ENCODE measurements at places on chromosomes 7 and 10.
A peak's percentile ranks its signal among the peaks of the same experiment; 100 is the strongest.

- DNase-seq: peak; percentile 72
Measured at GRCh38 chr7:1669954-1670893, at the start of gene ELFN1. ELFN1 (plus strand) TSS chr7:1670277; CDS start chr7:1744597, 74,320 bp downstream.

- DNase-seq: no peak
Measured at GRCh38 chr10:58723966-58724365, 211.3 kb downstream of the BICC1 start.

- DNase-seq: no peak
Measured at GRCh38 chr7:77434570-77435275, 18.6 kb upstream of the GSAP start.

DNA sequence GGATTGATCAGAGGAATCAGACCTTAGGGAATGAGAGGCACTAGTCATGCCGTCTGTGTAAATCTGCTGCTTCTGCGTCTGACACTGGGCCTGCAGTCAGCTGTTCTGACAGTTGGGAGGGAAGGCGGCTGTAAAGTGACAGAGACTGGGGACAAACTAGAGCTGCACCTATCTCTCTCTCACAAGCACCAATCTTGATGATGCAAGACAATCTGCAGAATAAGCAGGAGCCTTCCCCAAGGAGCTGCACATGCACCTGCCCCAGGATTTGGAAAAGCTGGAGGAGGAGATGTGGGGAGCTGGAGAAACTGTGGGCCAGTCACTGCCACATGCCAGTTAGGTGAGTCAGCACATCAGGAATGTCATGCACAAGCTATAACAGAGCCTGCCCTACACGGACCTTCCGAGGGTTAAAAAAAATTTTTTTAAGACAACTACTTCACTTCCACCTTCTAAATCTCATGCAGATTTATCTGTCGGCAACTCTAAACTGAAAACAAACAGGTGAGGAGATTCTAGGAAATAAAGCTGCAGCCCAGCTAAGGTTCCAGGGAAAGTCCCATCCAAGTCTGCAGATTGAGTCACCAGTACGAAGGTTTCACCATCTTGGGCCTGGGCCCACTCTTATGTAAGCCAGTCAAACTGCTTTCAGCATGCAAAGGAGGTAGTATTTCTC is 39.2 kb downstream of the ENO4 start:
- no peak for DNase-seq

DNA sequence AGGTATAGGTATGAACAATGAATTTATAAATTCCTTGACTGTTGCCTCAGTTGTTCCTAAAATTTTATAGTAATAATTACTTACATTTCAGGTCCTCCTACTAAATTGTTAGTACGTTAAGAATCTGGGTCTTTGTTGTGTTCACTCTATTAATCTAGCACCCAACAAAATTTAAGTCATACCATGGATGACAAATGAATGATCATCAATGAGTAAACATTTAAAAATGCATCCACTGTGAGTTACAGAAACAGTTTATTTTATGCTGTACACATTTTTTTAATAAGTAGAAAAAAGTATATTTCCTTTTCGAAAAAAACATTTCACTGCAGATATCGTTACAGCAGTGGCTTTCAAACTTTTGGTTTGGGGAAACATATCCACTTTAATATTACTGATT is 265.2 kb downstream of the PCLO start:
- no peak for DNase-seq

DNA sequence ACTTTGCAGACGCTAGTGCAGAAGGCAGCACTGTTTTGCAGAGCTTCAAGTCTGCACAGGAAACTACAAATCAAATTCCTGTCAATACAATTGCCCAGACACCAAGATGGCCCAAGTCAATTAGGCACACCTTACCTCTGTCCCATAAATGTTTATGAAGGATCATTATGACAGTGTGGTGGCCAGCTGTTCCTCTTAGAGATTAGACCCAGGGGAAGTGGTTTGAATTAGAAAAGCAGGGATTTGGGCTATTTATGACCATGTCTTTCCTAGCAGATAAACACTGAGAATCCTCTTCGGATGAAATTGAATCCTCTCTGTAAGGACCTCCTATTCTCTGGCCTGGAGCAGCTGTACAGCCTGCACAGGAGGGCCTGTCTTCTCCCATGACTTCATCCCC is 9.9 kb upstream of the NEUROG3 start:
- no peak for DNase-seq

DNA sequence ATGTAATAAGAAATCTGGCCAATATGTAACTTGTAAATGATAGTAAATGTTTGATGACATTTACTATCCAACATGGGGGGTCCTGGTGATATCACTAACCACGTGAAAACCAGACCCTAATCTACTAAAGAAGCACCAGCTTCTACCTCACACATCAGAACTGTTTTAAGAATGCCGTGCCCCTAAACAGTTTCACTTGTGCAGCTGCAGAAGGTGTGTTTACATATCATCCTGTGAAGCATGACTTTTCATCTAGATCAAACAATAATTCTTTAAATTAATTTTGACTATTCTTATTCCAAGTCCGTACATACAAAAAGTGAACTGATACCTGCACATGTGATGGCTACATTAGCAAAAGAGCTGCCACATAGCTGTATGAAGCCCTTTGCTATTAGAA is 61.0 kb downstream of the STEAP1B start:
- no peak for DNase-seq

GRCh38 chr7:38584443-38585210 is 46.5 kb downstream of the AMPH start:
- DNase-seq: no peak

- no peak for DNase-seq
Measured at GRCh38 chr7:41956705-41957104, 253.8 kb upstream of the INHBA start.

GRCh38 chr10:2137549-2138174 is 400.3 kb upstream of the ADARB2 start:
- DNase-seq: no peak

DNA sequence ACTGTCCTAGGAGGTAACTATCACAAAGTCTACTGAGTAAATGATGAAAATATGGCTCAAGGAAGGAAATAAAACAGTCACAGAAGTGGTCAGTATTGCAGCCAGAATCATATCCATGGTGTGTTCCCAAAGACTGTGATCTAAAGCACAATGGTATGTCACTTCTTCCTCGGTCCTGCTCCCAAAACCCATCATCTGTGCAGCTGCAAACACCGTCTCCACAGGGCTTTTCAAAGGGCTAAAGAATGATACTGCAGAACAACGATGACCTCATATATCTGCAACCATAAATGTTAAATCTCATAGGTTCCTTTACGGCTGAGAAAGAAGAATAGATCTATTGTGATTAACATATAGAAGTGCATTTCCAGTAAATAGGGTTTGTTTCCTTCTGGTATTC is 465.0 kb downstream of the GRID1 start:
- no peak for DNase-seq

GRCh38 chr7:40147371-40148246 is 12.8 kb downstream of the SUGCT start:
- no peak for DNase-seq

DNA sequence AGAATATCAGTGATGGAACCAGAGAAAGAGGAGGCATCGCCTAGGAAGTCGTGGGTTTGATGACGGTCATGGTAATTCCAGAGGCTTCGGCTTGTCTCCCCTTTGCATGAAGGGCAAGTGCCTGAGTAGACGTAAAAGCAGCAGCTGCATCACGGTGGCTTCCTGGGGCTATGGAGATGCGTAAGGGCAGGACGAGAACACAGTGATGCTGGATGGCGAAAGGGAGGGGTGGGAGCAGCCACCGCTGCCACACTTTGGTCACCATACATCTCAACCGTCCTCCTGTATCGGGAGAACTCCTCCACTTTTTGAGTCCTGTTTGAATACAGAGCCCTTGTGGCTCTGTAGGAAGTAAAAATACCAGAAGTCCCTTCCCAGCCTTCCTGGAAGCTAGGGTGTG is 182.7 kb downstream of the ZMYND11 start:
- peak; percentile 63 for DNase-seq

DNA sequence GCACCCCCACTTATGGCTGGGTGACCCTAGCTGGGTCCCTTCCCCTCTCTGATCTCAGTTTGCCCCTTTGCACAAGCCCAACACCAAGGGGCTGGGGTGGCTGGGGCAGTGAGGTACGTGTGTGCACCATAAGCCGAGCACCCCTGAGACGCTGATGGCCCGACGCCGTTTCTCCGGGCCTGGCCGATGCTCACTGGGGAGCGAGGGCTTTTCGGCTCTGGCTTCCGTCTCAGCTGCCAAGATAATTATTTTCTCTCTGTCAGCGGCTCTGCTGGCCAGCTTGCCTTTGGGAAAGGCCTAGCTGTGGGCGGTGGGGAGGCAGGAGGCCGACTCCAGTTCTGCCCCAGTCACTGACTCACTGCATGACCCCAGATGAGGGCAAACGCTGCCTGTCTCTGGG is 91.0 kb downstream of the ZMIZ1 start:
- DNase-seq: no peak

- no peak for DNase-seq
Measured at GRCh38 chr7:70615066-70615606, 516.8 kb upstream of the GALNT17 start.

- no peak for DNase-seq
Measured at GRCh38 chr7:126228356-126229061, 1024.2 kb downstream of the GRM8 start.

DNA sequence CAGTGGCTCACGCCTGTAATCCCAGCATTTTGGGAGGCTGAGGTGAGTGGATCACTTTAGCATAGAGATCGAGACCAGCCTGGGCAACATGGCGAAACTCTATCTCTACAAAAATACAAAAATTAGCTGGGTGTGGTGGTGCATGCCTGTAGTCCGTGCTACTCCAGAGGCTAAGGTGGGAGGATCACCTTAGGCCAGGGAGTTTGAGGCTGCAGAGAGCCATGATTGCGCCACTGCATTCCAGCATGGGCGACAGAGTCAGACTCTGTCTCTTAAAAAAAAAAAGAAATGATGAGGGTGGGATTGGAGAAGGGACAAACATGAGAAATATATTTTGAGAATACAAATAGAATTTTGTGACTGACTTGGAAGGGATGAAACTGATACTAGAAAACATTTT is 76.9 kb downstream of the SHOC2 start:
- no peak for DNase-seq

DNA sequence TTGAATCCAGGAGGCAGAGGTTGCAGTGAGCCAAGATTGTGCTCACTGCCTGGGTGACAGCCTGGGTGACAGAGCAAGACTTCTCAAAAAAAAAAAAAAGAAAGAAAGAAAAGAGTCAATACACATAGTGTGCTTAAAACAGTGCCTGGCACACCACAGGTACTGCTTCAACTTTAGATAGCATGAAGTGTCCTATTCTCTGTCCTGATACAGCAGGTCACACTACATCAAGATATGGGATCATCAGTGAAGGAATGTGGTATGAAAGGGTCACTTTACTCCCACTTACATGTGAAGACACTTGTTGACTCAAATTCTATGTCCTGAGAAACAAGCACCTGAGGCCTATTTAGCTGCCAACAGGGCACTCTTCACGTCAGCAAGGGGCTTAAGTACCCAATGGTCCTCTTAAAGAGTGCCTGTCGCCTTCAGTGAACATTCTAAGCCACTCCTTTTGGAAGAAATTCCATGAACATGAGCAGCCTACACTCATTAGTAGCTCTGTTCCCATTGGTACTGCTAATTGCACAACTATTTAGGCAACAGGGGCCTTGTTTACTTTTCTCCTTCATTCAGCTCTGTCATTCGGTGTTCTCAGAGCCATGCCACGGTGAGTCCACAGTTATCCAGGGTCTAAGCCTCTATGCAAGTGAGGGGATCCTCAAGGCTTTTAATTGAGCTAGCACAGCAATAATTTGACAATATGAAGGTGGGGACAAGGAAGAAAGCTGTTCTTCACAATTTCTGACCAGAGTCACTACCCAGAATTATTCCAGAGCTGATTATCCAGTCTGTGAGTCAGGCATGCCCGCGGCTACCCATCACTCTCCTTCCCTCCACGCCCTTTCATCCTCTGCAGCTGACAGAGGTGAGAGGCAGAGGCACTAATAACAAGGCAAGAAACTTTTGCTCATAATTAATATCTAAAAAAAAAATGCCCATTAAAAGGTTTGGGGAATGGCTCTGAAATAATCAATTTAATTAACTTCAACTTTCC is 56.6 kb upstream of the PTN start:
- DNase-seq: no peak

DNA sequence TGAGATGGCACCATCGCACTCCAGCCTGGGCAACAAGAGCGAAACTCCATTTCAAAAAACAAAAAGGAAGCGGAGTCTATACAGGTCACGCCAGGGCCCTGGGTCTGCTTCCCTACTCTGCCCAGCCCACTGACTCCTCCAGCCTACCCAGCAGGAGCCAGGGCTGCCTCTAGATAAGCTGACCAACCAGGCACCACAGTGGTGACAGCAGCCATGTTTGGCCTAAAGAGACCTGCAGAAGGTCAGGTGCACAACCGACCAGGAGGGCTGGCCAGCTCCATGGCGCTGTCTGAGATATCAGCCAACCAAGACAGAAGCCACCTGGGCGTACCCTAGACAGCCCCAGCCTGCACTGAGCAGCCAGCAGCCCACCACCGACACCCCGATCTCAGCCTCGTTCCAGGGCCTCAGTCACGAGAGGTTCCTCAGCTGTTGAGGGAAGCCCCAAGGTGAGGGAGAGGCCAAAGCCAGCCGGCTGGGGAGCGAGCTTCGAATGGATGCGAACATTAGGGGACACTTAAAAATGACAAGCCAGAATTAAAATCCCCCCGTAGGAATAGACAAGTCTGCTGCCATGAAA is 24.4 kb upstream of the PWWP2B start:
- DNase-seq: peak; percentile 58

DNA sequence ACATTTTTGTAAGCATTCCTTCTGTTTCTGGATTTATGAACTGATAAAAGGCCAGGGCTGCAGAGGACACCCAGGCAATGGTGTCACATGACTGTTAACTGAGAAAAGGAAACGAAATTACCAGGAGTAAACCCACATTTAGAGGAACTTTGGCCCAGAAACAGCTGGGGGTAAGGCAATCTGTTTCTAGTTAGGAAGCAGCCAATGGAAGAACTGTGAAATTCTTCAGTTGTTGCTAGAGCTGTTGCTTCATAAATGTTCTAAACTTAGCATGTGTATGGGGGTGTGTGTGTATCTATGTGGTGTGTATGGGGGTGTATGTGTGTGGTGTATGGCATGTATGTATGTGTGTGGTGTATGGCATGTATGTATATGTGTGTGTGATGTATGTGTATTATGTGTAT is 11.8 kb upstream of the PDCD4 start:
- DNase-seq: no peak

Data from spleen (tissue), 13 donors.